ENCODE measurements at places on chromosomes 5 and 9.

DNA sequence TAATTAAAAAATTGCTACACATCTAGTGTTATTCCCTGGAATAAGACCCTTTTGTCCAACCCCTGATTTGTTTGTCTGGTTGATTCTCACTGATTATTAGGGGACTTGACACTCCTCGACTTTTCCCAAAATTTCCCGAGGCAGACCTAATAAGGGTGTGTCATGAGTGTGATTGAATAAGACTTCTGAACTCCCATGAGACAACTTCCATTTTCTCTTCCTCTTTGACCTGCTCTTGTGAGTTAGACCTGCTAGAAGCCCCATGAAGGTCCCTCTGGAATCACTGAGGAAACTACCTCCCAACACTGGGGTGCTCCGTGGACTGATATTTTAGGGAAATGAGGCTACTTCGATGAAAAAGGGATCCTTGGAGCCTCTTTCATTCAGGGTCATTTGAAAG is 83.4 kb downstream of the MUSK start:
- DNase-seq: no peak

DNA sequence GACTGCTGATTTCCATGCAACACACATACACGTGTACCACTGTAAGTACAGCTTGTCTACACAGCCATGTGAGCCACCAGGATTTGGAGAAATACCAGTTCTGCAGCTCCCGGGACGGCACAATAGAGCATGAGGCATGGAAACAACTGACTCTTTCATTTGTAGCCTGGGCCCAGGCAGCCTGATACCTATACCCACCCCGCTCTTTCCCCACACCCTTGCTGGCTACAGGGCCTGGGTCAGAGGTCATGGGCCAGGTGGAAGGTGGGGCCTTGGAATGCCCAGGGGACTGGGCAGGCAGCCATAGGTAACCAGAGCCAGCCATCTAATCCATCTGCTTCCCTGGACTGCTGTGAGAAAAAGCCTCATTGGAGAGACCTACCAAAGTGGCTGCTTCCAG is 39.0 kb upstream of the ZSWIM6 start:
- DNase-seq: no peak

GRCh38 chr5:123720955-123721354 is 209.0 kb downstream of the CSNK1G3 start:
- no peak for DNase-seq

DNA sequence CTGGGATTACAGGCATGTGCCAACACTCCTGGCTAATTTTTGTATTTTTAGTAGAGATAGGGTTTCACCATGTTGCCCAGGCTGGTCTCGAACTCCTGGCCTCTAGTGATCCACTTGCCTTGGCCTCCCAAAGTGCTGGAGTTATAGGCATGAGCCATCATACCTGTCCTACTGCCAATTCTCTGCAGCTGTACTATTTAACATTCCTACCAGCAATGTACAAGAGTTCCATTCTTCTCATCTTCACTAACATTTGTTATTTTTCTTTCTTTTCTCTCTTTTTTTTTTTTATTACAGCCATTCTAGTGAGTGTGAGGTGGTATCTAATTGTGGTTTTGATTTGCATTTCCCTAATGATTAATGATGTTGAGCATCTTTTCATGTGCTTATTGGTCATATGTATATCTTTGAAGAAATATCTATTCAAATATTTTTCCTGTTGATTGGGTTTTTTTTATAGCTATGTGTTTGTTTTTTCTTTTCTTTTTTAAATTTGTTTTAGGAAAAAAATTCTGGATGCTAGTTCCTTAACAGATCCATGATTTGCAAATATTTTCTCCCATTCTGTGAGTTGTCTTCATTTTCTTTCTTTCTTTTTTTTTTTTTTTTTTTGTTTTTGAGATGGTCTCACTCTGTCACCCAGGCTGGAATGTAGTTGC is 17.4 kb downstream of the ANKHD1 start:
- DNase-seq: no peak

DNA sequence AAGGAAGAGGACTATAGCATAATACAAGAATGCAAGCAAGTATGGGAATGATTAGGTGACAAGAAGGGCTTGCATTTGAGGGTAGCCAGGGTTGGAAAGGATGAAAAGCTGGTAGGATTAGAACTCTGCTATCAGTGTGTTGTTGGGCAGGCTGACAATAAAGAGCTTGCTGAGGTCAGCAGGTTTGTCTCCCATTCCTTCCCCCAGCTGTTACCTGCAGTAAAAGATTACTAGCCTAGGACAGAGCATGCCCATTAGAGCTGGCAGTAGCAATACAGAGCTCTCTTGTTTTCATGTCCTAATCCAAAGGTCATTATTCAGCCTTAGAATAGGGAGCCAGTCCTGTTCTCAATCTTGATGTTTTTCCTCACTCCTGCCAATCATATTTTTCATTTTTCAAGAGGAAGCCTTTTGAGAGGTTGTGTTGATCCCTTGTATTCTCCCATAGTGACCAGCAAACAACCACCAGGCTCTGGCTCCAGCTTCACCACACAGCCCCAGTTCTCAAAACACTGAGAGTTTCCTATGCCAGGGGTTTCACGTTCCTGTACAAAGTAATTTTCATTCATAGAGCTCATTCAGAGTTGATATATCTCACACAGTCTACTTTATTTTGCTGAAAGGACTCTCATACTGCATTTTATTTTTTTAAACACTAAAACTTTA is 71.7 kb downstream of the OR2K2 start:
- no peak for DNase-seq

DNA sequence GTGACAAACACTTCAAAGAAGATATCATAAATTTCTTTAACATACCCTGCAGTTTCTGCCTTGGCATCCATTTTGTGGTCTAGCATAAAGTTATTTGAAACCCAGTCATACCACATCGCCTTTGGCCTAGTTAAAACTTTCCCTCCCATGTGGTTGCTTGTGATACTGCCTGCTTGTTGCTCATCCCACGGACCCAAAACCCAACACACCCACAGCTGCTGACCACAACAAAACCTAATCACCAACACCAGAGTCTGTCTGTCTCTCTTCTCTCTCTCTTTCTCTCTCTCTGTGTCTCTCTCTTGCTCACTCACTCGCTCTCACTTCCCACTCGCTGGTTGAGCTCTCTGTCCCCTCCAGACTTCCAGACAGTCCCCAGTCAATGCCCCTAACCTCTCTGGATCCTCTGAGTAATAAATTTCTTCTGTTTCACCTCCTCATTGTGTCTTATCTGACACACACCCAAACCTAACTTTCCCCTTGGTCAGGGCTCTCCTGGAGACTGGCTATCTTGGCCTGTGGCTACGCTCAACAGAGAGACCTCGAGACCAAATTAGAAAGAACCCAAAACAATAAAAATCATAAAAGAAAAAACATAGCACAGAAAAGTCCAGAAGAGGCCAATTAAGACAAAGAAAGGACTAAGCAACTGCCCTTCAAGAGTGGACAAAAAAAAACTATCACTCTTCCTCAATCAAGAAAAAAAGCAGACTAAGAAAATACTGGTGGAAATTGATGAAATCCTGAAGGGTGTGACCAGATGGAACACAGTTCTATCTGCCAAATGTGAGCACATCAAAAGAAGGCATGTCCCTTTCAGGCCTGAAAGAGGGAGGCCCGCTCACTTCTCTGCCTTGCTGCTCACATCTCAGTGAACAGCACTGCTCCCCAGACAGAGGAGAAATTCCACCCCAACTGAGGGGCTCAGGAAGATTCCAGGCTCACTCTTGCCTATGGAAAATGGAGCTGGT is 41.5 kb downstream of the TTLL11 start:
- DNase-seq: peak; percentile 70

DNA sequence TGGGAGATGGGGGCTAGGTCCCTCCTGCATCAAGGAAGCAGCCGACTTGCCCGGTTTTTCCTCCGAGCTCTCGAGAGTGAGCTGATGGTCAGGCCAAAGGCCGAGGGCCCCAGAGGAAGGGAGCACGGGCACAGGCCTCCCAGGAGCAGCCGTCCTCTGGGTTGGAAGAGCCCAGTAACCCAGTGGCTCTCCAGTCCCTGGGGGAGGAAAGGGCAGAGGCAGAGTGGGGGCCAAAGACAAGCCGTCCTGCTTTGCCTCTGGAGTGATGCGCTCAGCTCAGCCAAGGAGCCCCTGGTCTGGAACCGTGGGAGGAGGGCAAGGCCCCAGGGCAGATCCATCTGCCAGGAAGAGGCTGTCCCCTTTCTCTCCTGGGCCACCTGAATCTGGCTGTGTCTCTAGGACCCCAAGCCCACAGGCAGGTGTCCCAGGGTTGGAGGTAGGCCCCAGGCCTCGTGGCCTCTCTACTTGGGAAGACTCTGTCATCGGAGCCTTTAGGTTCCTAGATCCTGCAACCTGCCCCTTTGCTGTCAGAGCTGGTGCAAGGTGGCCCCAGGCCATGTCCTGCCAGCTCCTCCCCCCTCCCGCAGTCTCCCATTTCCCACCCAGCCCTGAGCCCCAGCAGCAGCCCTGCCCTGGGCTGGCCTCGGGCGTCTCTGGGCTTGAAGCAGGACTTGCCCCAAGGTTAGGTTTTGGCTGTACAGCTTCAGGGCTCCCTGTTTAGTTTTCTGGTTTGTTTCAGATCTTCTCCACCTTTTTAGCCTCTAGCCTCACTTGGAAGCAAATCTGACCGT is 224.1 kb downstream of the CACNA1B start:
- DNase-seq: no peak

DNA sequence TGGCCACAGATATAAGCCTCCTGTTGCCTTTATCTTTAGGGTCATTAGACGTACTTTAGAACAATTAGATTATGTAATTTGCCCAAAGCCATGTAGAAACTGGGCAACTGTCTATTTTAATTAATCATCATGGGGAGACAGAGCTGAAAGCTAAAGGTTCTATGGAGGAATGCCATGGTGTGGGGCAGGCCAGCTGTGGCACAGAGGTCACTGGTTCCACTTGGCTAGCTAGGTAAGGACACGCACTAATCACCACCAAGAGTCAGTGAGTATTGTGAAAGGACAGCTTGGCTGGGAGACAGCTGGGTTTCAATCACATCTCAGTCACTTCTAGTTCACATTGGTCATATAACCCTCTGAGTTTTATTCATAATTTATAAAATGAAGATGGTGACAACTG is 81.7 kb downstream of the HMHB1 start:
- no peak for DNase-seq

All from activated naive CD8-positive, alpha-beta T cell treated with anti-CD3 and anti-CD28 coated beads, Interleukin-2, amount 50 U/mL, for 24 hours (primary cell).